ENCODE measurements at places on chromosomes 12 and 14. TPM values are rescaled to one million over a fixed set of nuclear protein-coding genes. Genes with fewer than 3 reads are reported as not detected.
A peak's percentile ranks its signal among the peaks of the same experiment; 100 is the strongest.

GPR132 gene
- total RNA-seq, result 0.14 TPM

TMEM63C gene
- total RNA-seq, result 6.4 TPM

C14orf180 gene
- not detected for total RNA-seq

HSPB8 gene
- total RNA-seq, result 4.7 TPM

CLEC7A gene
- total RNA-seq, result not detected

LYZ gene
- not detected for total RNA-seq

KRT73 gene
- total RNA-seq, result not detected

ADAMTS20 gene
- total RNA-seq, result 8.7 TPM

ITGB7 gene
- total RNA-seq, result not detected

- no peak overlapping the region for H3K4me3 ChIP-seq
- H3K27ac ChIP-seq, result no peak overlapping the region
Observed at GRCh38 chr14:61620130-61620946, 75.0 kb upstream of the HIF1A start.

- H3K27me3 ChIP-seq, result no peaks in the 10 kb centered on the region
- H3K4me3 ChIP-seq, result no peak overlapping the region
- no peak overlapping the region for H3K27ac ChIP-seq
- H3K36me3 ChIP-seq, result no peaks in the 10 kb centered on the region
- no peak for DNase-seq
Observed at GRCh38 chr14:93965287-93965821, 11.0 kb downstream of the ASB2 start.

DNA sequence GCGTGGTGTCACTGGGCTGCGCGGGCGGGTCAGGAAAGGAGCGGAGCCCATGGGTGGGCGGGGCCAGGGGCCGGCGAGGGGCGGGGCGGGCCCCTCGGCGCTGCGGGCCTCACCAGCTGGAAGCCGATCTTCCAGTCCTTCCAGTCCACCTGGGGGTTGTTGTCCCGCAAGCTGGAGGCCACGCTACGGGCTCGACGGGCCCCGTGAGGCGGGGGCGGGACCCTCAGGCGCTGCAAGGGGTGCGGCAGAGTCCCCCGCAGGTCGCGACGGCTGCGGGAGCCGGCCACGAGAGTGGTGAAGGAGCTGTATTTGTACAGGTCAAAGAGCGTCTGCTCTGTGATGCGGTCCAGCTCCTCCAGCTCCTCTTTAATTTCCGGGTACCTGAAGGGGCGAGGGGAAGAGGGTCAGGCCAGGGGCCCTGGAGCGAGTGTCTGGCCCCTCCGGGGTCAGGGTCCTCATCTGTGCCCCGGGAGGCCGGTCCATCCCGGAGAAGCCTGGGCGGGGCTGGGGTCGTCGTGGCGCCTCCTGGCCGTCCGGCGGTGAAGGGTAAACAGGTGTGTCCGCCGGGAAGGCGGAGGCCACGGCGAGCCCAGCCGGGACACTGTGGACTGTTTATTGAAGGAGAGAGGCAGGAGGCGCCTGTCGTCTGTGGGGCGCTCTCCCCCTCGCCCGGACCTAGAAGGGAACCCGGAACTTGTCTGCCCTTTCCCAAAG, 11.9 kb downstream of the SCNN1A start:
- peak overlapping the region; percentile 82 for H3K4me3 ChIP-seq
- H3K27me3 ChIP-seq, result no peaks in the 10 kb centered on the region
- peaks cover 8% of the 10 kb centered on the region for H3K4me1 ChIP-seq

- H3K4me3 ChIP-seq, result no peak overlapping the region
- no peak for DNase-seq
- peaks cover 16% of the 10 kb centered on the region for H3K36me3 ChIP-seq
- H3K4me1 ChIP-seq, result peaks cover 12% of the 10 kb centered on the region
- no peaks in the 10 kb centered on the region for H3K27me3 ChIP-seq
- H3K27ac ChIP-seq, result 0 out of 2 replicates have a peak overlapping the region, but pooled peaks have one; percentile 11
Observed at GRCh38 chr12:26696048-26696612, 136.9 kb downstream of the ITPR2 start.

DNA sequence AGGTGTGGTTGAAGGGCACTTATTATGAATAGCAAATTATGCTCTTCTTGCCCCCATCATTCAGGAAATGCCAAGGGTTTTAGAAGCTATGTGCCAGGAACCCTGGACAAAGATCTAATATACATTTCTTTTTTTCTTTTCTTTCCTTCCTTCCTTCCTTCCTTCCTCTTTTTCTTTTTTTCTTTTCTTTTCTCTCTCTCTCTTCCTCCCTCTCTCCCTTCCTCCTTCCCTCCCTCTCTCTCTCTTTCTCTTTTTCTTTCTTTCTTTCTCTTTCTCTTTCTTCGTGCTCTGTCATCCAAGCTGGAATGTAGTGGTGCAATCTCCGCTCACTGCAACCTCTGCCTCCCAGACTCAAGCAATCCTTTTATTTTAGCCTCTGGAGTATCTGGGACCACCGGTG, 66.1 kb upstream of the CSRP2 start:
- no peaks in the 10 kb centered on the region for H3K4me1 ChIP-seq
- no peaks in the 10 kb centered on the region for H3K36me3 ChIP-seq
- H3K27me3 ChIP-seq, result no peaks in the 10 kb centered on the region
- H3K4me3 ChIP-seq, result no peak overlapping the region

DNA sequence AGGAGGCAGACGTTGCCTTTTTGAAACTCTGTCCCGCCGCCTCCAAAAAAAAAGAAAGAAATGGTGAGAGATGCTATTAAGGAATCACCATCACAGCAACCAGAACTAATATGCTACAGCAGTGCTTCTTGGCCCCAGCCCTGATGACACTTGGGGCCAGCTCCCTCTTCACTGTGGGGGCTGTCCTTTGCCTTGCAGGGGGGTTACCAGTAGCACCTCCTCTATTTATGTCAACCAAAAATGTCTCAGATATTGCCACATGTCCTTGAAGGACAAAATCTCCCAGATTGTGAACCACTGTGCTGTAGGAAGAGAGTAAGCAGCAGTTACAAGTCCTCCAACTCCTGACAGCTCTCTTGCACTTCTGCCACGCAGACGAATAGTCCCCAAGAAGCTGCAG, 76.4 kb downstream of the LRRC74A start:
- no peak overlapping the region for H3K4me3 ChIP-seq
- no peaks in the 10 kb centered on the region for H3K36me3 ChIP-seq
- no peaks in the 10 kb centered on the region for H3K27me3 ChIP-seq

DNA sequence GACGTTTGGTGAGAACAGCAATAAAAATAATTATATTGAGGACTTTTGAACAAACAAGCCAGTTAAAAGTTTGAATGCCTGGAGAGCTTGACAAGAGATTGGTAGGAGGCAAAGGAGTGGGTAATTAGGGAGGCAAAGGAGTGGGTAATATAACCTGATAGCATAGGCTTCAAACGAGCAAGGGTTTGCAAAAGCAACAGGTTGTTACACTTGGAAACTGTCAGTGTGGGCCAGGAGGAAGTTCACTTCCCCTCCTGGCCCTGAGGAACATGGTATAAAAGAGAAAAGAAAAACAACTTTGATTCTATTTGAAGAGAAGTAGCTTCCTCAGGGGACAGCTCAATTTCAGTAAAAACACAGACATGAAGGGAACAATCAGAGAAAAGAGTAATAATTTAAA, 121.7 kb downstream of the CCER1 start:
- DNase-seq, result no peak
- H3K27me3 ChIP-seq, result no peaks in the 10 kb centered on the region
- H3K27ac ChIP-seq, result no peak overlapping the region
- H3K4me1 ChIP-seq, result no peaks in the 10 kb centered on the region
- H3K4me3 ChIP-seq, result no peak overlapping the region
- no peaks in the 10 kb centered on the region for H3K36me3 ChIP-seq

DNA sequence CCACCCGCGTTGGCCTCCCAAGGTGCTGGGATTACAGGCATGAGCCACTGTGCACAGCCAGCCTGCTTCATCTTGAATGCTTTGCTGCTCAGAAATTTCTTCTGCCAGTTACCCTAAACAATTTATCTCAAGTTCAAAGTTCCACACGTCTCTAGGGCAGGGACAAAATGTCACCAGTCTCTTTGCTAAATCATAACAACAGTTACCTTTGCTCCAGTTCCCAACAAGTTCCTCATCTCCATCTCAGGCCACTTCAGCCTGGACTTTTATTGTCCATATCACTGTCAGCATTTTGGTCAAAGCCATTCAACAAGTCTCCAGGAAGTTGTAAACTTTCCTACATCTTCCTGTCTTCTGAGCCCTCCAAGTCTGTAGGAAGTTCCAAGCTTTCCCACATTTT, 159.5 kb upstream of the DYRK2 start:
- no peaks in the 10 kb centered on the region for H3K4me1 ChIP-seq
- no peak overlapping the region for H3K27ac ChIP-seq
- no peaks in the 10 kb centered on the region for H3K36me3 ChIP-seq
- no peak overlapping the region for H3K4me3 ChIP-seq

DNA sequence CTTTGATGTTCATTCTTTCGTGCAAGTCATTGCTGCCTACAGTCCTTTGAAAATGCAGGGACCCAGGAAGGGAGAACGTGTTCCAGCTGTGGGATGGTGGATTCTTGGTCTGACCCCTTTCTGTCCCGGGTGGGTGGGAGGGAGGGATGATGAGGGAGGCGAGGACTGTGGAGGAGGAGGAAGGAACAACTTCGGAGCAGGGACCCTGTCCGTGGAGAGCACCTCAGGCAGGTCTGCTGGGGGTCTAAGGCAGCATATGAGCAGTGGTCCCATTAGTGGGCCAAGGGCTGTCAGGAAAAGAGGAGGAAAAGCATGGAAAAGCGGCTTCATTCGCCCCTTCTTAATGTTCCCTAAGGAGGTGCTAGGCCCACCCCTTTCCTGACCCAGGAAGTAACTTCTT, 36.0 kb downstream of the CACNA2D4 start:
- no peaks in the 10 kb centered on the region for H3K27me3 ChIP-seq
- no peak overlapping the region for H3K4me3 ChIP-seq
- no peak for DNase-seq
- no peaks in the 10 kb centered on the region for H3K4me1 ChIP-seq
- no peak overlapping the region for H3K27ac ChIP-seq

- no peaks in the 10 kb centered on the region for H3K36me3 ChIP-seq
- no peak for DNase-seq
- no peak overlapping the region for H3K27ac ChIP-seq
- no peaks in the 10 kb centered on the region for H3K27me3 ChIP-seq
- H3K4me3 ChIP-seq, result no peak overlapping the region
Observed at GRCh38 chr14:39459795-39460478, 27.7 kb upstream of the FBXO33 start.

DNA sequence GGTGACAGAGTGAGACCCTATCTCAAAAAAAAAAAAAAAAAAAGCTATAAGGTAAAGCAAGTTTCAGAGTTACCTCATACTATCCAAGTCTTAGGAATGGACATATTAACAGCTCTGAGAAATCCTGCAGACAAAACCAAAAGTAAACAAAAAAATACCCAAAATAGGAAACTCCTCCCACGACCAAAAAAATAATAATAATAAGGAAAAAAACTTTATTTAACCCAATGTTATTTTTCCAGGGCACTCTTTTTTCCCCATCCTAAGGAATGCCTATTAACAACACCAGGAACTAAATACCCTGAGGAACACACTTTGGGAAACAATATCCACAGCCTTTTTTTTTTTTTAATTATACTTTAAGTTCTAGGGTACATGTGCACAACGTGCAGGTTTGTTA, 135.5 kb upstream of the CCND2 start:
- no peak overlapping the region for H3K4me3 ChIP-seq
- H3K27me3 ChIP-seq, result no peaks in the 10 kb centered on the region
- no peaks in the 10 kb centered on the region for H3K36me3 ChIP-seq
- DNase-seq, result no peak
- H3K4me1 ChIP-seq, result peaks cover 42% of the 10 kb centered on the region

DNA sequence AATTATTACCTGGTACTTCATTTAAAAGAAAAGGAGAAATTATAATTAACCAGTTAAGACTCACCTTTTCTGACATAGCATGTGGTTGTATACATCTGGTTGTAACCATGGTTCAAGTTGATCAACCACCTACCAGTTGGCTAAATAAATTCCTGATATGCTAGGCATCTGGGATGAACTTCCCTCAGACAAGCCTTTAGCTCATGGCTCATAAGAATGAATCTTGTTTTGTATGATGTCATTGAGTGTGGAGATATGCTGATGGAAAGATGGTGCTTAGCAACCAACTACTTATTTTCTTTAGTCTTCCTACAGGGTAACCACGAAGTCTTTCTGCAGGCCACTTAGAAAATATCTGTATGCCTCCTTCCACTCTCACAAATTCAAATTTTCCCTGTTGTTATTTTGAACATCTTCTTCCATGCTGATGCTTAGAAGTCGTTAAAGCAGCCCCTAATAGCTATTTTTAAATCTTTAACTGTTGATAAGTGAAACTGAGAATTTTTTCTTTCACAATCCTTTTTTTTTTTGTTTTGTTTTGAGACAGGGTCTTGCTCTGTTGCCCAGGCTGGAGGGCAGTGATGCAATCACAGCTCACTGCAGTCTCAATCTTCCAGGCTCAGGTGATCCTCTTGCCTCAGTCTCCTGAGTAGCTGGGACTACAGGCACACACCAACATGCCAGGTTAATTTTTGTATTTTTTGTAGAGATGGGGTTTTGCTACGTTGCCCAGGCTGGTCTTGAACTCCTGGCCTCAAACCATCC, 51.9 kb upstream of the PTHLH start:
- no peaks in the 10 kb centered on the region for H3K27me3 ChIP-seq
- no peaks in the 10 kb centered on the region for H3K4me1 ChIP-seq
- H3K4me3 ChIP-seq, result no peak overlapping the region
- H3K27ac ChIP-seq, result no peak overlapping the region

GRCh38 chr12:124480469-124481256, 86.7 kb downstream of the NCOR2 start:
- H3K27ac ChIP-seq, result no peak overlapping the region
- DNase-seq, result no peak
- no peak overlapping the region for H3K4me3 ChIP-seq
- H3K27me3 ChIP-seq, result no peaks in the 10 kb centered on the region

GRCh38 chr12:45725631-45726602, 3.6 kb upstream of the ARID2 start:
- no peaks in the 10 kb centered on the region for H3K27me3 ChIP-seq
- H3K27ac ChIP-seq, result no peak overlapping the region
- peaks cover 15% of the 10 kb centered on the region for H3K4me1 ChIP-seq
- peak; percentile 35 for DNase-seq

- no peak overlapping the region for H3K27ac ChIP-seq
- DNase-seq, result no peak
- no peak overlapping the region for H3K4me3 ChIP-seq
- H3K4me1 ChIP-seq, result peaks cover 13% of the 10 kb centered on the region
Observed at GRCh38 chr12:14691560-14691959, 4.8 kb downstream of the GUCY2C start.

GRCh38 chr14:91012045-91012444, 48.4 kb downstream of the RPS6KA5 start:
- no peaks in the 10 kb centered on the region for H3K36me3 ChIP-seq
- H3K27me3 ChIP-seq, result no peaks in the 10 kb centered on the region
- no peak overlapping the region for H3K27ac ChIP-seq

DNA sequence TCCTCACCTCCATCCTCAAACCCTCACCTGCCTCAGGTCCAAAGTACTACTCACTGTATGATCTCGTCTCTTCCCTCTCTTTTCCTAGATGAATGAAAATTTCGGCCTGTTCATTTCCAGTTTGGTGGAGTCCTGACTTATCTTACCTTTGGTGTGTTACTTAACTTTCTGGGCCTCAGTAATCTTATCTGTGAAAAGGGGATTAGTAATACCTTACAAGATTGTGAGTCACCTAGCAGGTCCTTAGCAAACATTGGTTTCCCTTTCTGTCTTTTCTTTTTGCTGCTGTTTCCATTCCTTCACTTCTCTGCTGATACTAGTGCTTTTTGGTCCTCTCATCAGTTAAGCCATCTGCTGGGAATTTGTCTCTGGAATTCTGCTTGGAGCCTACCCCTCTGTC, 52.8 kb downstream of the AKAP6 start:
- no peak overlapping the region for H3K27ac ChIP-seq
- no peak overlapping the region for H3K4me3 ChIP-seq
- DNase-seq, result no peak
- H3K4me1 ChIP-seq, result no peaks in the 10 kb centered on the region
